ENCODE measurements at places on chromosomes 3 and 15.
A peak's percentile ranks its signal among the peaks of the same experiment; 100 is the strongest.

DNA sequence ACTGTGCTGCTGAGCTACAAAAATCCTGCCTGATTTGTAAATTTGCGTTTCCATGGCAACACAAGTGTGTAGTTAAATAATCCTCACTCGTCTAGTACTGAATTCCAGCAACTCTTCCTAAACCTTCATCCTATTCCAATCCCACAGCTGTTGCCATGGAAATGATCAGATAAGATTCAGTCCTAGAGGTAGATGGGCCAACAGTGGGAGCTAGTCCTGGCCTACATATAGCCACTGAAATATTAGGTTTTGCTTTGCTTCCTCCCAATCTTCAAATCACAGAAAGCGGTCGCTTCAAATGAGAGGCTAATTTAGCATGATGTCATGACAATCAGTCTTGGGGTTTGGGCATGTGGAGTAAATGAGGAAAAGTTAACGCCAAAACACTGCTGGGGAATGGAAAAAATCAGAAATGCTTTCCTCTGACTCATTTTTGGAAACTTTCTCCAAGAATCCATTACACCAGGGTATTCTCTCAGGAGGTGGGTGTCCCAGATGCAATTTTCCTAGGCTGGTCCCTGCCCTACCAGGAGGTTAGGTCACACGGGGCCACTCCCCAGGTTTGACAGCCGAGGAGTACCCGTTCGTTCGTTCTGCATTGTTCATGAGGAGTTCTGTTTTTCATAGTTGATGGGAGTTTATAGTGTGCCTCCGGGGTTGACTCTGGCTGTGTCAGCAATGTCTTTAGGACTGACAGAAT is 159.2 kb upstream of the SLCO3A1 start:
- no peak for DNase-seq

DNA sequence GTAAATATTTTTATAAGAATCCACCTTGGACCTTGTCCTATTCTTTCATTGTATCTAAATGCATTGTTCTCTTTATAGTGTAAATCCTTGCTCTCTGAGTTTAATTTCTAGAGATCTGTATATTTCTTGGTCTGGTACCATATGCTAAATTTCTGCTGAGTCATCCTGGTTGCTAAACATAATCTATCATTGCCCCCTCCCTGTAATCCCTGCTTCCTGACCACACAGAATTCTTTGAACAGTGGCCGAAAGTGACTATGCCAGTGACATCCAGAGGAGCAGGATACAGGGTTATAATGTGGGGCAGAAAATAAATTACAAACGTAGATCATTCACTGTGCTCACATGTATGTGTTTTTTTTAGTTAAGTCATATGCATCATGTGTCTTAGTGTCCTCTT is 143.1 kb downstream of the DIPK2A start:
- no peak for DNase-seq

GRCh38 chr15:68993276-68993675 is 21.2 kb upstream of the NOX5 start:
- no peak for DNase-seq

DNA sequence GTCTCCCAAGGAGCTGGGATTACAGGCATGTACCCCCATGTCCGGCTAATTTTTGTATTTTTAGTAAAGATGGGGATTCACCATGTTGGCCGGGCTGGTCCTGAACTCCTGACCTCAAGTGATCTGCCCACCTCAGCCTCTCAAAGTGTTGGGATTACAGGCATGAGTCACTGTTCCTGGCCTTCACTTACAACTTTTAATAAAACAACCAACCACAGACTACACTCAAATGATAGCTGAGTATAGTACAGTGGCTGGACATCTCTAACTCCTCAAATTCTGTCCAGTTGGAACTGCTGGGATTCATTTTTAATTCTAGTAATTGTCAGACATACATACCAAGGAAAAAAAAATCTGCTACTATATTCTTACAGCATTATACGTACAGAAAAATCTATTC is 71.0 kb downstream of the PBRM1 start:
- no peak for DNase-seq

- peak; percentile 35 for DNase-seq
These were observed 114.1 kb downstream of the SUCLG2 start for GRCh38 chr3:67540198-67540894.

DNA sequence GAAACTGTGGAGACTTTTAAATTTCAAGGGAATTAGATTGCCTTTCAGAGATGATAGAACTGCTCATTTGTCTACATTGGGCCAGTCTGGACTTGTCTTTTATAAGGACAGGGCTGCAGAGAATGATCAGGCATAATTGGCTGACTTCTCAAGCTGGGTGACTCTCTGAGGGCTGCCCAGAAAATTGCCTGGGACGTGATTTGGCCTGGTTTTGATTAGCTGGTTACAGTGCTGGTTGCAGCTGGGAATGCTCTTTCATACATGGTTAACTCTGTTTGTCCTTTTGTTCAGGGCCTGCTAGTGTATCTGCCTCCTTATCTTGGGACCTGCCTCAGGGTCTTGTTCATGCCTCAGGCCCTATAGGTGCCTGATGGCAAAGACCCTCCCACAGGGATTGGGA is 245.6 kb downstream of the CLSTN2 start:
- no peak for DNase-seq

DNA sequence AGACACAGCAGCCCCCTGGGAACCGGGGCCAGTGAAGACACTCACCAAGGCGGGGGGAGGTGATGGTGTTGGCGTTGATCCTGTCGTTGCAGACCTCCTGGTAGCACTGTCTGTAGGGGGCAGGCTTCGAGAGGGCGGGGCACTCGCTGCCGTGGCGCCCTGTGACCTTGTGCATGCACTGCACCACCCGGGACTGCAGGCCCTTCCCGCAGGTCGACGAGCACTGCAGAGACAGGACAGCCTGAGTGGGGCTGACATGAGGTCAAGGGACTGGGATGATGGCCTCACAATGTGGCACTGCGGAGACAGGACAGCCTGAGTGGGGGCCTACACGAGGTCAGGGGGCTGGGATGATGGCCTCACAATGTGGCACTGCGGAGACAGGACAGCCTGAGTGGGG is 242.8 kb upstream of the LYSMD4 start:
- DNase-seq = no peak

DNA sequence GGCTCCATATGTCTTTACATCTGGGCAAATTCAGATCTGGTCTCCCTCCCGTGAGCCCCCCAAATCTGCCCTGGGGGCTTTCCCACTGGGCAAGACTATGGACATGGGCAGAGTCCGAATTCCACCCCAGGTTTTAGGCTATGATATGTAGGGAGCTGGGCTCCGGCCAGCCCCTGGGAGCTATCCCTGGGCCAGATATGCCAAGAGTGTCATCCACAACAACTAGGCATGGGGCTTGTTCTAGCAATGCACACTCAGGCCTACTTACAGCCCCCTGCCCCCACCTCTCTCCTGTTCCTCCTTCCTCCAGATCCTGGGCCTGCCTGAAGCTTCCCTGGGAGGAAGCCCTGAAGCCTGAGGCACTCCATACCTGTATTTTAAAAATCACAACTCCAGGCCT is 622 bp downstream of the XIRP1 start:
- no peak for DNase-seq

- DNase-seq = no peak
These were observed 2.3 kb downstream of the EOGT start for GRCh38 chr3:69011096-69011730.

DNA sequence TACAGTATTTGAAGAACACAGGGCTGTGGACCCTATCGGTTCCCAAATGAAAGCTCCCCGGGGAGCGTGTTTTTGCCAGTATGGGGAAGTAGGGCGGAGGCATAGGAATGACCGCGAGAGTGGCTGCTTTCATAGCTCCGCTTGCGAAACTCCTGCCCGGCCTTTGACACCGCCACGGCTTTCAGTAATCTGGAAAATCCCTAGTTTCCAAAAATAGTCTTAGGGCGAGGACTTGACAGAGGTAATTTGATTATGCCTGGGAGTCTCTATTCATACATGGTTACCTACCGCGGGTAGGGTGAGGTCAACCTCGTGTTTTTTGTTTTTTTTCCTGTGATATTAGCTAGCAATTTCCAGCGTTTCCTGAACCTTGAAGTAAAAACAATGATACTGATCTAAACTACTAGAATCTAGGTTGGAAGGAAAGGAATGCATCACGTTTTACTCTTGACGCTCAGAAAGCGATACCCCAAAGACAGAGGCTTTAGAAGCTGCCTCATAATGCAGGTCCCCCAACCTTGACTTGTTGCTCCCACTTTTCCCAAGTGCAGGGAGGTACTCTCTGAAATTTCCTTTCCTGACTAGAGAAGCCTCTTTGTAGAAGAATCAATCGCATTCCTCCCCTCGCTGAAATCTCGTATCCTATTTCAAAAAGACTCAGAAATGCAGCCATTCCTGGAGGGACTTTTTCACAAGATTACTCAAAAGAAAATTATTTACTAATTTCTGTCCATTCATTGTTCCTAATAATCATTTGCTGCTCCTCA is 894 bp upstream of the CCNL1 start:
- peak; percentile 94 for DNase-seq

GRCh38 chr3:26631390-26631738 is 8.8 kb downstream of the LRRC3B start:
- DNase-seq = no peak

- no peak for DNase-seq
These were observed 370.6 kb upstream of the ROBO2 start for GRCh38 chr3:76669322-76669721.

DNA sequence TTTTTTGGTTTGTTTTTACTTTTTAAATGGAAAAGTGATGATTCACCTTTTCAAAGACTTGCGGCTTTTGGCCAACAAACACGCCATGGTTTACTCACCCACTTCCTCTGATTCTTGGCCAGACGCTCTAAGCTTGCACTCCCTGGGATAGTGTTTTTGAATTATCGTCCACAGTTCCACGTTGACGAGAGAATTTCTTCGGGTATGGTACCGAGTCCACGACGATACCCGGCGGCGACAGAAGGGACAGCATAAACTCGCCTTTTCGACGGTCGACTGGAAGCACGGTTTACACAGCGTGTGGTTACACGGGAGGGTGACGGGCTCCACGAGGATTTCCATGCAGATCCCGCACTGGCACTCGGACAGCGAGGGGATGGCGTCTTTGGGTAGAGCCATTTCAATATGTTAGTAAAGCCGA is 783 bp downstream of the RNF168 start:
- DNase-seq = no peak

DNA sequence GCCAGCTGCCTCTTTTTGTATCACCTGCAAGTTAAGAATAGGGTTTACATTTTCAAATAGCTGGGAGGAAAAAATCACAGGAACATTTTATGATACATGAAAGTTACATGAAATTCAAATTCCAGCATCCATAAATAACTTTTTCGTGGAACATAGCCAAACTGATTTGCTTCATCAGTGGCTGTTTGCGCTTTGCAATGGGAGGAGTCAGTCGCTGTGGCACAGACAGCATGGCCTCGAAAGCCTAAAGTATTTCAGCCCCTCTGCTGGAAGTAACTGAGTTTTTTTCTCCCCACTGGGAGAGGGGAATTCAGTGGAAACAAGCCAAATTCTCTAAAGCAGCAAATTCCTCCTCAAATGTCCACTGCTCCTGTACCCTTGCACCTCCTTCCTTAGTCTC is 271.9 kb downstream of the SUCLG2 start:
- DNase-seq = no peak

- DNase-seq = no peak
These were observed 373.4 kb downstream of the NLGN1 start for GRCh38 chr3:173770796-173771573.

GRCh38 chr15:94844538-94845389 is 613.4 kb downstream of the MCTP2 start:
- DNase-seq = peak; percentile 4

- DNase-seq = no peak
These were observed 42.6 kb downstream of the PXK start for GRCh38 chr3:58375254-58375653.

GRCh38 chr15:45198337-45199135 is 10.8 kb upstream of the SHF start:
- peak; percentile 85 for DNase-seq

GRCh38 chr15:80999623-81000036 is 1.1 kb upstream of the TLNRD1 start:
- no peak for DNase-seq

GRCh38 chr3:54188176-54188791 is 65.9 kb downstream of the CACNA2D3 start:
- peak; percentile 22 for DNase-seq

DNA sequence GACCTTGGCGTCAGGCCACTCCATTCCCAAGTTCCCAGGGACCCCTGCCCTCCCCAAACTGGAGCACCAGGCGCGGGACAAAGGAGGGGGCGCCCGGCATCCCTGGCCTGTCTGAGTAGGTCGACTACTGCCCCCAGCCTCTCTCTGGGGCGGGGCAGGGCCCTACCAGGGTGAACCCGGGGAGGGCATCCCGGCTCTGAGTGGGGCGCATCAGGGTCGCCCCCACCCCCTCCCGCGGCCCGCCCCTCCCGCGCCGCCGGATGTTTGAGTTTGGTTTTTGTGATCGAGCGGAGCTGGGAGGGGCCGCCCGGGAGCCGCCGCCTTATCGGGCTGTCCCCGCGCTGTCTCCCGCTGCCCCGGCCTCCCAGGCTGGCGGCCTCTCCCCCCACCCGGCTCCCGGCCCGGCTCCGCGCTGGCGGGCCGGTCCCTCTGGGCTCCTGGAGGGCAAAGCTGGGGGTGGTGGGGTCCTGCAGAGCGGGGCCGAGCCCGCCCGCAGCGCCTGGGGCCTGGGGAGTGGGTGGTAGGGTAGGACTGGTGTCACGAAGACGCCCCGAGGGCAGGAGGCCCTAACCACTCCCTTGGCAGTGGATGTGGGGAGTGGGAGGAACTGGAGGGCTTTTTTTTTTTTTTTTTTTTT is 47.2 kb upstream of the SMAD6 start:
- DNase-seq = no peak

DNA sequence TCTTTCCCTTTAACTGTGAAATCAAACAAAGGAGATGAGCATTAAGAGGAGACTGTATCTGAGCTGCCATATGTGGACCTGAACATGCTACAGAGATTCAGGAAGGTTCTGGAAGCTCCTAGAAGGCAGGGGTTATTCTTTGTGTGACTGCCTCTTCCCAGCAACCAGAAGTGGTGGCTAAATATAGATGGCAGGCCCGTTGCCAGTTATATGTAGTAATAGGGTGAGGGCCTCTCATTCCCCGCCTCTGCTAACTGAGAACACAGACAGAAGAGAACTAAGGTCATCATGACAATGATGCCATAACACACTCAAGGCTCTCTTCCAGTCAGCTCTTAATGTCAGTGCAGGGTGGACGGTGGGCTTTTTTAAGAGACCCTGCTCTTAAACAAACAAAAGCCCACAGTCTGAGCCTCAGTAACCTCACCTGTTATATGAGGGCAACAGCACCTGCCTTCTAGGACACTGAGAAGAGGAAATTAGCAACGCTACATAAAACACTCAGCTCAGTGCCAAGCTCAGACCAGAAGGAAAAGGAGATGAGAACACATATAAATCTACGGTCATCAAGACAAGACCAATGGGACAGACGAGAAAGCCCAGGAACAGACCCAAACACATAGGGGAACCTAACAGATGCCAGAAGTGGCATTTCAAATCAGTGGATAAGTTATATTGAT is 22.3 kb downstream of the CFAP92 start:
- no peak for DNase-seq

DNA sequence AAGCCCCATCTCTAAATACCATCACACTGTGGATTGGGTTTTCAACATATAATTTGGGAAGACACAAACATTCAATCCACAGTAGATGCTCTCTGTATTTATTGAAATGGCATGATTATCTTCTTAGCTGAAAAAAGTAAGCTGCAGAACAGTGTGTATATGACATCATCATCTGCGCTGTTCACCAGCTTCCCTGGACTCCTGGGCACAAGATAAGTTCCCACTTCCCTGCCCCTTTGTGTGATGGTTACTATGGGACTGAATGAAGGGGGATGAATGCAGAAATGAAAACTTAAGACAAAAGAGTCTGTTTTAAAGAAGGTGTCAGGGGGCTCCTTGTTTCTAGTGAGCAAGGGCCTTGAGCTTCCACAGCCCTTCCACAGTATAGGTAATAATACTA is 20.0 kb upstream of the GPD1L start:
- no peak for DNase-seq

- DNase-seq = no peak
These were observed 81.2 kb downstream of the ZNF621 start for GRCh38 chr3:40605960-40606359.

Measured in epithelial cell of proximal tubule (primary cell).